ENCODE measurements at places on chromosomes 5 and 9.

DNA sequence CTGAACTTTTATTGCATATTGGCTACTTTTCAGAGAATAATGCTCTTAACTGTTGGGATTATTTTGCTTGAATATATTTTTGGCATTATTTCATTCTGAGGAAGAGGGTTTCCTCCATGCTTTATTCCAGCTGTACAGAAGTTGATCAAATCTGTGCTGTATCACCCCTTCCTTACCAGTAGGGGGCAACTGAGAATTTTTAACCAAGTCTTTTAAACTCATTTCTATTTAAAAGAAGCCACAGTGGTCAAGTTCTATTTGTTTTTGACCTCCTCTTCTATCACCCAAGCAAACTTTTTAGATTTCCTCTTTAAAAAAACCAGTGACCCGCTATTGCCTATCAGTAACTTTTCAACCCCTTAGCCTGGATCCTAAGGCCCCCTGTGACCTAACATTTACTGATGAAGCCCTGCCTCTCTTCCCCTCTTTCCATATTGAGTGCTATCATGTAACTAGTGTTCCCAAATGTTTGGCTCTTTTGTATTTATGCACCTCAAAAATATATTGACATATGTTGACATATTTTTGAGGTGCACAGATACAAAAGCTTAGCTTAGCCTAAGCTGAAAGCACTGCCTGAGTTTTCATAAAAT, 80.6 kb downstream of the FBXO4 start:
- DNase-seq = peak; percentile 11

DNA sequence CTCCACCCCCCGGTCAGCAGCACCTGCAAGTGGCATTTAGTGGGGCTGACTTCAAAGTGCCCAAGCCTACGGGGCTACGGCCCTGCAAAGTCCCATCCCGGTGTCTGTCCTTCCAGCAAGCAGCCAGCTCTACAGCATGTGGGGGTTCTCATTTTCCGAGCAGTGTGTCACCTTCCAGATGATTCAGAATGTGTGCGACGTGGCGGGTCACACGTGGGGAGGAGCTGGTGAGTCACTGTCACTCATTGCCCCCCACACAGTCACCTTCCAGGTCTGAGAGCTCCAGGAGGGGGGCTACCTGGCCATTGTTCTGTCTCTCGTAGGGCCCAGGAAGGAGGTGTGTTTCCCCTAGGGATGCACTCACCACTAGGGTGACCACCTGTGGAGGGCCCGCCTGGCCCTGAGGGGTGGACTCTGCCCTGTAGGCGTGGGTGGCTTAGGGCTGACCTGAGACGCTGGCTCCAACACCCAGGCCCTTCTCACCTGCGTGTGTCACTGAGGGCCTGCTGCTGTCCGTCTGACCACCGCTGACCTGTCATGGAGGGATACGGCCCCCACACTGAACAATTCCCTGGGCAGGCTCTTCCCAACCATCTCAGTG, 70.2 kb downstream of the SEMA4D start:
- no peak for DNase-seq

GRCh38 chr5:73596705-73597328, 29.2 kb upstream of the ARHGEF28 start:
- DNase-seq = no peak

DNA sequence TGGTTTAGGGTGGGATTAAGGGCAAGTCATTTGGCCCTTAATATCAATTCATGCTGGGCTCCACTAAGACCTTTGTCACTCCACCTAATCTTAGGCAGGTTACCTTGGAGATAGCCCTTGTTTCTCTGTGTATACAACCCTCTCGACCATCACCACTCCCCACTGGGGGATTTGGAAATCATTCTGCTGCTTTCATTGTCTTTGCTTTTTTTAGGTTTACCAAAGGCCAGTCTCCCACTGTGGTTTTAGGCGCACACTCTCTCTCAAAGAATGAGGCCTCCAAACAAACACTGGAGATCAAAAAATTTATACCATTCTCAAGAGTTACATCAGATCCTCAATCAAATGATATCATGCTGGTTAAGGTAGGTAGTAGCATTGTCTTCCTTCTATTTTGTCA, 6.2 kb downstream of the GZMK start:
- no peak for DNase-seq

DNA sequence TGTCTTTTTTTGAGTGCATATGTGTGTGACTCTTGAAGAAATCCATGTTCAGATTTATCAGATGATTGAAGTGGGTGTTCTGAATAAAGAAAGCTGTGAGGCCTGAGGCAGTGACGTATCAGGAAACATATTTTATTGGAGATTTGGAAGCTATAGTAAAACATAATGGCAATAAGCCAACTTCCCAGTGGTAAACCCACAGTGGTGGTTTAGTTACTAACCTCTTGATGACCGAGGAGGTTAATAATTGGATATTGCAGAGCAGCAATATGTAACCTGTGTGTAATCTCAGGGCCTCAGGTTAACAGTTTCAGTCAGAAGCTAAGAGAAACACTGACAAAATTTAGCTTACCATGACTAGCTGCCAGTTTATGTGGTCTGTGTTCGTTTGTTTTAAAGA, 6.9 kb downstream of the RGMB start:
- DNase-seq = no peak

DNA sequence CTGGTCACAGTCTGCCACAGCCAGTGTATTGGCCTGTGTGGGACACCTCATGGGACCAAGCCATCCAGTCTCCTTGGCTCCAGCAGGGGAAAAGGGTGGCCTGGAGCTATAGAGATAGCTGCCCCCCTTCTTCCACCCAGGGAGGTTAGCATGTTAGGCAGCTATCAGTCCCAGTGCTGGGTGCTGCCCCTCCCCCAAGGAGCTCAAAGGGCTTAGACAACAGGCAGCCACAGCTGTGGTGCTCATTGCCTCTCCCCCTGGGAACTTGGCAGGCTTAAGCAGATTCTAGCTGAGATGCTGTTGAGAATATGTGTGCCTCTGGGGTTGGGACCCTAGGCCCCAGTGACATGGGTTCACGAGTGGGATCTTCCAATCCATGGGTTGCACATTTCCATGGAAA, 226.0 kb upstream of the PTGER4 start:
- no peak for DNase-seq

DNA sequence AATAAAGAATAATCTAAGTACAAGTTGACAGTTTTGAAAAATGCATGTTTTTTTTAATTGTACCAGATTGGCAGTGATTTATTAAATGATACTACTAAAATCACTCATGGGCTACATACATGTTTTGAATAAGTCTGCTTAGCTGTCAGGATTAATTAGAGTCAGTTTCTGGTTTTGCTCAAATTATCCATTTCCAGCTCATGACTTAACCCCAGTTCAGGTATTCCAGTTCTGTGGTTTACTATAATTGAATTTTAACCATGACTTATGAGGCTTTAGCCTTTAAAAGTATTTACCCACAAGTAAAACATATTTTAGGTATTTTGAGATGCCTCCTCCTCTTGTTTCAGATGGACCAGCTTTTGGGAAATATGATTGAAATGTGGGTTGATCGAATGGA, 17.8 kb upstream of the LRRC70 start:
- DNase-seq = no peak

- no peak for DNase-seq
Measured at GRCh38 chr9:109033941-109034700, 20.8 kb upstream of the CTNNAL1 start.

GRCh38 chr5:141941307-141941706, 16.7 kb downstream of the PCDH12 start:
- DNase-seq = no peak

GRCh38 chr9:75803130-75803529, 87.3 kb upstream of the PCSK5 start:
- DNase-seq = peak; percentile 74

- peak; percentile 76 for DNase-seq
Measured at GRCh38 chr5:36744773-36745589, 131.6 kb upstream of the NIPBL start.

GRCh38 chr9:106557996-106558667, 304.8 kb upstream of the ZNF462 start:
- no peak for DNase-seq

GRCh38 chr9:128214571-128215490, 11.7 kb downstream of the DNM1 start:
- no peak for DNase-seq

DNA sequence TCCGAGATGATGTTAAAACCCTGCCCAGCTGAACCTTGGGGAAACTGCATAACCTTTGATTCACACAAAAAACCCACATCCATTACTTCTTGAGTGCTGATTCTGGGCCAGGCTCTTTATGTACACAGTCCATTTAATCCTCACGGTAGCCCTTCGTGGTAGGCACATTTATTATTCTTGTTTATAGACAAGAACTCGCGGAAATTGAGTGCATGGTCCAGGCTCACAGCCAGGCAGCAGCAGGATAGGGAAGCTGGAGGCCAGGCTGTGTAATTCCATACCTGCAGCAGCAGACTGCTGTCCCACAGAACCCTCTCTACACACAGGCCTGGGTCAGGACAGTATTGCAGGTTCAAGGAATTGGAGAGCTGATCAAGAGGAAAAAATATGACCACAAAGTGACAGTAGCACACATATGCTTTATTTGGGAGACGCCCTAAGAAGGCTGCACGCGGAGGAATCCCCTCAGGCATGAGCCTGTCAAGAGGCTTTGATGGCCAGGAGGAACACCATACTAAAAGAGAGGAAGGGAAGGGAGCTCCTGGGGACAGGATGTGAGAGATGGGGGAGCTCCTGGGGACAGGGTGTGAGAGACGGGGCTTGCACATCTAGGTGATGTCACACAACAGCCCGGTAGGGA, 28.4 kb upstream of the FAM120A start:
- no peak for DNase-seq

- no peak for DNase-seq
Measured at GRCh38 chr9:13022756-13023155, 247.9 kb downstream of the LURAP1L start.

- DNase-seq = no peak
Measured at GRCh38 chr9:101094686-101095085, 66.2 kb downstream of the PLPPR1 start.

DNA sequence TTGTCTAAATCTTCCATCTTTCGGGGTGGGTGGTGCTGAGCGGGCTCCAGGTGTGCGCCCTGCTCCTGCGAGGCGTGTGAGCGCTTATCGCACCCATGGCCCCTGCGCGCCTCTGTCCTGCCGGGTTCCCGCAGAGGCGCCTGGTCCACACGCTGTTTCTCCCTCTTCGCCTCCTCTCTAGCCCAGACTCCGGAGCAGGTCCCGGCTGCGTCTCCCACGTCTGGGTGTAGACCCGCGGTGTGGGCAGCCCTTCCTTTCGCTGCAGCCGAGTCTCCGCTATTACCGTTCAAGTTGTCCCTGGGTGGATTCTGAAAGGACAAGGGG, 40.5 kb upstream of the PLEKHG4B start:
- DNase-seq = no peak

- no peak for DNase-seq
Measured at GRCh38 chr9:72188232-72188631, 39.0 kb downstream of the GDA start.

GRCh38 chr9:126945682-126946081, 31.1 kb downstream of the RALGPS1 start:
- peak; percentile 50 for DNase-seq

GRCh38 chr5:18098691-18099090, 464.4 kb downstream of the TAF11L14 start:
- DNase-seq = no peak

DNA sequence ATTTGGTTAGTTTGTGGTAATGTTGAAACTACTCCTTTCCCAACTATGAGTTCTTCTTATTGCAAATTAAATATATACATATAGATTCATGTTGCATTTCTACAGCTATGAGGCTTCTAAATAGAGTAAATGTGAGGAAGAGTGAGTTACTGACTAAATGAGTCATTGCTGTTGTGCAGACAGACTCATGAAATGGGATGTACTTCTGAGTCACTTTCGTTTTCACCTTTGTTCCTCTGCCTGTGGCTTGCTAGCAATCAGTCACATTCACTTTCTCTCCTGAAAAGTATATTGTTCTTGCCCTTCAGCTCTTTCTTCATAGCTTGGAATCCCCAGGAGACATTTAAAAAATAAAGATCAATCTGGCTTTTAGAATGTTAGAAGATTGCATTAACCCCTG, 295.5 kb upstream of the SMC2 start:
- DNase-seq = no peak

DNA sequence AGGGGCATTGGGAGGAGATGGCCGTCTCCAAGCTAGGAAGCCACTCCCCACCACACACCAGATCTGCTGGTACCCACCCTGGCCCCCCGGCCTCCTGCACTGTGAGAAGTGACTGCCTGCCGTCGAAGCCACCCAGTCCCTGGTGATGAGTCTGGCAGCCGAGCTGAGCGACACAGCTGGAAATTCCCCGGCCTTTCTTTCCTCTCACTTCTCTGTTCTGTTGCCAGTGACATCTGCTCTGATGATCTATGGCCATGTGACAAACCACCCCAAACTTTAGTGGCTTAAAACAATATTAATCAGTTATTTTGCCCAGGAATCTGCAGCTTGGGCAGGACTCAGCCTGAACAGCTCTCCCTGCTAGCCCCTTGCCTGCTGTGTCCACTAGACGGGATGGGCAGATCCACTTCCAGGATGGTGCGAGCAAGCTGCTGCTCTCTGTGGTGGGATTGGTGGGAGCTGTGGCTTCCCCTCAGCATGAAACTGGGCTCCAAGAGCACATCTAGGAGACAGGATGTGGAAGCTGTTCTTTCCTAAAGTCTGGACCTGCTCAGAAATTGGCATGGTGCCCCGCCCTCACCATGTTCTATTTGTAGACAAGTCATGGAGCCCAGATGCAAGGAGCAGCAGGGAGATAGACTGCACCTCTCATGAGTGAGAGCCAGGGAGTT, 211.2 kb downstream of the GADD45G start:
- DNase-seq = no peak
